A673 (cell line): ENCODE measurements at places on chromosomes 6 and 20.

DNA sequence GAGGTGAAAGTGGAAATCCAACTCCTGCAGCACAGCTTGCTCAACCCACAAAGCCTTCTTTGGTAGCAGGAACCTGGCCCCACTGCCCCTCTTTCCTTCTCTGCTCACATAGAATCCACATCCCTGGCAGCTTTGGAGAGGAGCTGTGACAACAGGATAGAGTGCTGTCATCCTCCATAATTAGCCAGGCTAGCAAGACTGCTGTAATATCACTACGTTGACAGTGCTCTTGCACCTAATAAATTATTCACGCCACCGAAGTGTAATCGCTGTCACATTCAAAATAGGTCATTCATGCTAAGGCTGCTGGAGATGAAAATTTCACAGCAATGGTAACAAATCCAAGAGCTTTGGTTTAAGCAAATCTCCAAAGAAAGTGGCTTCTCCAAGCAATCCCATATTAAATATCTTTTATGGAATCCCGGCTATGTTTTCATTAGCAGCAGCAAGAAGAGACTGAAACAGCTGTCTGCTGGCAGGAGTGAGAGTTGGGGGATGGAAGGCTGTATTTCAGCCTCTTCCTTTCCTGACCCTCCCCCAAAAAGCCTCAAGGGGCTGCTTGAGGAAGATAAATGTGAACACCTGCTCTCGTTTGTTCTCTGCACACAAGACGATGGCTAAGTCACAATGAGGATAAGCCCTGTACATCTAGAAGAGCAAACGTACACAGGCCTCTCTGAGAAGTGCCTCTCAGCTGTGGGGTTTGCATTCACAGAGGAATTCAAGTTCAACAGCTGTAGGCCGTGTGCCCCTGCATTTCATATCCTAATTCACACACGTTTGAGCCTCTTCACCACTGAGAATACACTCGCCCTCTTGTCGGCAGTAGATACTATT lies 16.5 kb downstream of the RIPOR2 start:
- DNase-seq: peak; percentile 17

DNA sequence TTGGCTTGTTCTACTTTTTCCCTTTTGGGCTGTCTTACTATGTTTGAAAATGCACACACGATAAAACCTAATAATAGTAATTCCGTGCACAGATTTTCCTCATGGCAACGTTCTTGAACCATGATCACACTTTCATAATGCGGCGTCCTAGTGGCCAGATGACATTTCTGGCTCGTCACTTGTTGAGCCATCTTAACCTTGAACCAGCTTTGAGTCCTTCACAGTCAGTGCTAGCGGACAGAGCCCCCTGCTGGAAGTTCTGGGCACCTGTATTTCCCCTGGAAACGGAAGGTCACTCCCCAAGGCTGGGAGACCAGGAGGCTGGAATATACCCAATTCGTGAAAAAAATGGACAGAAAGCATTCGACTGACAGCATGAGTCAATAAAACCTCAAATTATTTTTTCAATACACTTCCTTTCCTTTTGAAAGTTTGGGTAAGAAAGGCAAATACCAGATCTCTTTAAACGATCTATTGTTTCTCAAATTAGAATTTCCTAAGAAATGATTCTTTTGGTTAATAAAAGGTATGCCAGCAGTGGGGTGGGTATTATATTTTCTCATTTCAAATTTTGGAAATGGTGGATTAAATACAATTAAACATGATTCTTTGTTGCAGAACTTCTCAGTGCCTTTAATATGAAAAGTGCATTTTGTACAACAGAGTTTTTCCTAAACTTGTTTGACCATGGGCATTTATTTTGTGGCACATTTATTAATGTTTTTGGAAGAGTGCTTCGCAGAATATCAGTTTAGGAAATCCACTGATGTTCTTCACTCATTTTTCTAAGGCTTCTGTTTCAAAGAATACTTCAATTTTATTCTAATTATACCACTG lies 542.3 kb downstream of the QKI start:
- DNase-seq: peak; percentile 81

- DNase-seq: no peak
These were observed 15.1 kb upstream of the FOXC1 start for GRCh38 chr6:1594445-1595200.

GRCh38 chr20:11769825-11770224 lies 147.9 kb upstream of the BTBD3 start:
- no peak for DNase-seq

DNA sequence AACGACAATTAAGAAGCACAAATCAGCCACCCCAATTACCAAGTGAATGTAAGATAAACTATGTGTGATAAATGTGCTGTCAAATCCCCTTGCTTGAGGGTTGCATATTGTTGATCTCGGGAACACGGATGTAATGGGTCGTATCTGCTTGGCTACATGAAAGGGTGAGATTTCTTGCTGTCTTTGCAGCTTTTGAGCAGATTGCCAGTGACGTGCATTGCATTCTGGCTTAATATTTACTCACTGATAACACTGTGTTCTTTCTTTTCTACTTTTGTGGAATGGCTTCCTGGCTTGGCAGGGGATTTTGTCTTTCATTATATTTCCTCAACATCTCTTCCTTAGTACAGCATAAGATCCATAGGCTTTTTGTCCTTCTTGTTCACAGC lies 10.5 kb upstream of the FAM210B start:
- no peak for DNase-seq

- DNase-seq: no peak
These were observed 3.4 kb downstream of the OXT start for GRCh38 chr20:3074812-3075211.

GRCh38 chr6:46626228-46626909 lies 26.2 kb downstream of the CYP39A1 start:
- DNase-seq: peak; percentile 39

DNA sequence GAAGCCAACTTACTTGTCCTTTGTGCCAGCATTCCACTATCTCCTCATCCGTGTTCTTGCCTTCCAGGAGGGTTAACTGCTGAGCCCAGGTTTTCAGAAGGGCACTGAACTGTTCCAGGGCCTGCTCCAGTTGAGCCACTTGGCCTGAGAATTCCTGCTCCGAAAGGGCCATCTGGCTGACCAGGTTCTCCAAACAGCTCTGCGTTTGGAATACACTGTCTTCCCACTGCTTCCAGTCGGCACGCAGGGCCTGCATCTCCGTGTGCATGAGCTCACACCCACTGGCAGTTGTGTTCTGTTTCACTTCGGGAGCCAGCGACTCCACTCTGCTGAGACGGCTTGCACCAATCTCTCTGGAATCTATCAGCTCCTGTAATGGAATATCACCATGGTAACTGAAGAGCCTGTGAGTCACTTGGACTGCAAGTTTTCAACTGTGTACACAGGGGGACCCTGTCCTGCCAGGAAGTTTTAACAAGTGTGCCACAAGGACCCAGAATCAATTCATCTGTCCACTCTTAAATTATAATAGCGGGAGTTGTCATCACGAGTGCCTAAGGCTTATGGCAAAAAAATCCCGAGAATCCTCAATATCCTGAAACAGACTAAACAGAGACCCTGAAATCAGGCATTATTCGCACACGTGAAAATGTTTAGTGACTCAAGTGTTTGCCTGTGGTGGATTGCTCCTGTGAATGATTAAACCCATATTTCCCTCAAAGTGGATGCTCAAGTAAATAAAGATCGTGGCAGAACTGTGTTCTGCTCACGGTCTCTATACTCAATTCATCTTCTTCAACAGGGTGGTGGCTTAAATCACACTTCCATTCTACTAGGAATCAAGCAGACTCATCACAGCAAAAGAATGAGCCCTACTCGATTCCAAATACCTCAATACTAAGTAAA lies 255.9 kb downstream of the SYNE1 start:
- DNase-seq: peak; percentile 80

DNA sequence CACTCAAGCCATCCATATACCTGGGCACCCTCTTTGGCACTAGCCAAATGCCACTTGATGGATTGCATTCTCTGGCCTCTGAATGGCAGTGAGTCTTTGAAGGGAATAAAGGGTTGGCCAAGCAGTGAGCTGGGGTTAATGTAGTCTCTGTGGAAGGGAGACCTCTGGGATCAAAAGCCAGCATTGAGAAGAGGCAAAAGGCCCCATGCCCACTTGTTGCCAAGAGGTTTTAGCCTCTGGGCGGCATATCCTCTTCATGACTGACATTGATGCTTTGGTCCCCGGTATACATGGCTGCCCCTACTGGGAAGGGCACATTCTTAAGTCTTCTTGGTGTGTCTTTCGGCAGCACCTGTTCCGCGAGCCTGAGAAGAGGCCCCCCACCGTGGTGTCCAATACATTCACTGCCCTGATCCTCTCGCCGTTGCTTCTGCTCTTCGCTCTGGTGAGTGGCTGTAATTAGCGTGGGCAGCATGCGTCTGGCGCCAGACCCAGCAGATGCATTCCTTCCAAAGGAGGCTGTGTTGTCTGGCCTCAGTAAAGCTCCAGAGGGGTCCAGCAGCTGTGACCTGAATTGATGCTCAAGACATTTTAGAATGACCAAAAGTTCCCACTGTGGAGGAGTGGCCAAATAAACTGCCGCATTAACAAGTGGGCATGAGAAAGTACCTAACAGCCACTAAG lies 29.5 kb downstream of the GHRH start:
- no peak for DNase-seq
